Karpas-422 (cell line): ENCODE measurements at places on chromosomes 5 and 9.

DNA sequence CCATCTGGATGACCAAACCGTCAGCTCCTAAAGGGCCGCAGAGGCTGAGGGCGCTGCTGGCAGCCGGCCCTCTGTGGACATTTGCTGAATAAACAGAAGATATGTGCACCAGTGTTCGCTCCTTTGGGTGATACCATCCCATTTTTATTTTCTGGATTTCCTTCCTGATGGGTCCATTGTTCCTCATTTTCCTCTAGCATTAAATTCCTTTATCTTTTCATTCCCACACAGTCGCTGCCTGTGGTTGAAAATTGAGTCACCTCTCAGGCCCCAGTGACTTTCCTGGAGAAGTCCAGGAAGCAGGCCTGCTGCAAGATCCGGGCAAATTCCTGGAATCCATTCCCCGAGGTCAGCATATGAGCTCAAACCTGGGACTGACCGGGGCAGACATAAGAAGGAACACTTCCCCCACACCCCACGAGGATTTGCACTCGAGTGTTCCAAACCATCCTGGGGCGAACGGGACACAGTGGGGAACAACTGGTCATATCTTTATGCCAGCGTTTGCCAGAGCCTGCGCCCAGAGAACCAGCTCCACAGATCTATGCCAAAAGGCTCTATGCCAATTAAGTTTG lies 86.7 kb upstream of the PCA3 start:
- no peak for DNase-seq

DNA sequence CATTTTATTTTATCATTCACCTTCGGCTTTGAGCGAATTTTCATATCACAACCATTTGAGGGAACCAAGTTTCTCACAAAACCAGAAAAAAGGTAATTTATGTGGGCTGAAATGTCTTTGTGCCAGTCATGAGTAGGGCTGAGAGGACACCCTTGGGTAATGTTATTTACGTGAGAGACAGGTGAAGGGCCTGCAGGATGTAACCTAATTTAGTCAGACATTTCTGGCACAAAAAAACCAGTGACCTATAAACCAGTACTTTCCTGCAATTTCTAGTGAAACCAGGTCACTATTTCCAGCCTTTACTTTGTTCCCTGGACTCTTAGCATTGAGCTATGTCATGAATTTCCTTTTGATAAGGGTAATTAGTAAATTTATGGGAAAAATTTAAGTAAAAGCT lies 17.2 kb upstream of the CCDC112 start:
- DNase-seq = no peak

GRCh38 chr5:81134066-81134465 lies 99.1 kb upstream of the CKMT2 start:
- no peak for DNase-seq

DNA sequence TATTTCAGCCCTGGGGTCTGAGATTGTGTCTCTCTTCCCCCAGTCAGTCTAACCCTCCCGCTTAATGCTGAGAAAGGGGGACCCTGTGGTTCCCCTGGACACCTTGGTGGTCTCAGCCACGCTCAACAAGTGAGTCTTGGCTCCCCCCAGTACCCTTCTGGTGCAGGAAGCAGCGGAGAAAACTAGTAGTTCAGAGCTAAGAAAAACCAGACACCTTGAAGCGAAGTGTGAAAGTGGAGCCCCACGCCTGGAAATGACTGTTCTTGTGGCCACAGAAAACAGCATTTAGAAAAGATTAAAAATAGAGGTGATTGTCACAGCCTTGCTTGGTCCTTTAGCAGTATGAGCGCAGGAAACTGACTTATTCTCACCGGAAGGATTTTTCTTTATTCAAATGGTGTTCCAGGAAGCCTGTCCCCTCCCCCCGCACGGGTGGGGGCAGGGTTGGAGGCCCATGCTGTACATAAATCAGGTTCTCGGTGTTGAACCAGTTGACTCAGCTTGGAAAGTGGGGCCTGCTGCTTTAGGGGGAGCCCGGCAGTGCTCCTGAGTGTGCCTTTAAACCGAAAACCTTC lies 8.1 kb downstream of the ARPC5L start:
- DNase-seq = peak; percentile 90

DNA sequence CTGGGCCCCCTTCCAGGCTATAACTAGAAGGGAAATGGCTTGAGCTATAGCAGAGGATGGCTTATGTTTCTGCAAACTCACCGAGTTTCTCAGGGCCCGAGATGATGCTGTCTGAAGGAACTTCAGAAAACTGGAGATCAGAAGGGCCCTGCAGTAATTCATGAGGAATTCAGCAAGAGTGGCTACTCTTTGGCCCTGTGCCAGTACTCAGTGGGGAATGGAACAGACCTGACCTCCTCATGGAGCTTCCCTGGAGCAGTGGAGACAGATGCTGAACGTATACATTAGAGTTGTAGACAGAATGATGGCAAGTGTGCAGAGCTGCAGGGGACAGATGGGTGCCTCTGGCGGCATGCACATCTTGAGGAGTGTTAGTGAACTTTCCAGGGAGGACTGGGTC lies 17.3 kb upstream of the SMIM32 start:
- DNase-seq = no peak

DNA sequence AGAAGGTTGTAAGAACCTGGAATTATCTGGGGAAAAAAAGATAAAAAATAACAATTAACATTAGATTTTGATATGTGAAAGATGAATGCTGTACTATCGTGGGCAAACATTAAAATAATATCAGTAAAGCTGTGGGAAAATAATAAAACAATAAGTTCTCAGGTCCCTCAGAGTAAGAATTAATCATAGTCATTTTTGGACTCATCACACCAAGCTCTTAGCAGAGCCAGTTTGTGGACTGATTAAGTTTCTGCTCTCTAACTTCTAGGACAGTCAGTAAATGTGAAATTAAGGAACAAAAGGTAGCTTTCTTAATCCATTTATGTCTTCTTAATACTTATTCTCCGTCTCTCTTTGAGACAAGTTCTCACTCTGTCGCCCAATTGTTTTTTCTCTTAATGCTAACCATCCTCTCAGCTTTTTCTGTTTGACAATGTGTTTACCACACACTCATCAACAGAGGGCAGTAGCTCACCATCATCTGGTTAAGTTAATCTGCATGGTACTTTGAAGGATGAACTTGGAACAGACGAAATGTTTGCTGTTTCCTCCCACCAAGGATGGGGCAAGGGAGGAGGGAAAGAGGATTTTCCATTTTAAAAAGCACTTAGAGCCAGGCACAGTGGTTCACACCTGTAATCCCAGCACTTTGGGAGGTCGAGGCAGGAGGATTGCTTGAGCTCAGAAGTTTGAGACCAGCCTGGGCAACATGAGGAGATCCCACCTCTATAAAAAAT lies 5.3 kb upstream of the ACO1 start:
- DNase-seq = peak; percentile 89
